Activated CD4-positive, alpha-beta T cell treated with anti-CD3 and anti-CD28 coated beads for 4 hours (primary cell): ENCODE measurements at places on chromosomes 5 and 9.

GRCh38 chr5:93289942-93290341 is 291.1 kb downstream of the NR2F1-AS1 start:
- no peak for DNase-seq

DNA sequence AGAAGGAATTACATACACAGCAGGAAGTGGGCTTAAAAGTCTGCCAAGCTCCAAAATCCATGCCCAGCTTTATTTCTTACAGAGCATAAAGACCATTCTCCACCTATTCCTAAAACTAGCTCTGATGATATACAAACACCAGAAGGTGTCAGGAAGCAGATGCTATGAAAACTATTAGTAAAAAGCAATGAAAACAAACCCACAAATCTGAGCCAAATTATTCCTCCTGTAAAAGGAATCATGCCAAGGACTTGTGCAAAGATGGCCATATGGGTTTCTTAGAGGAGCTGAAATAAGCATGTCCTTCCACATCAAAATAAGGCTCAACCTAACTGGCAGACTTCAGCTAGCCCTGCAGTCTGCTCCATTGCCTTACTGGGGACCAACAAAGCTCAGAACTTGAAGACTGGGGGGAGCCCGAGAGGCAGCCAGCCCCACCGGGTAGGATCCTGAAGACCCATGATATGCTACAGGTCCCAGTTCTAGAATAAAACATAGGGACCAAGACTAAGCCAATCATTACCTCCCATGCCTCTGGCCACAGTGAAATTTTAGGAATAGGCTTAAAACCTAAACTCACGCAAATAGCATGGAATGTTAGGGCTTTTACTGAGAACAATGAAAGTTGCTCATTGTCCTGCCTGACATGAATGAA is 42.8 kb upstream of the GABRP start:
- no peak for DNase-seq

DNA sequence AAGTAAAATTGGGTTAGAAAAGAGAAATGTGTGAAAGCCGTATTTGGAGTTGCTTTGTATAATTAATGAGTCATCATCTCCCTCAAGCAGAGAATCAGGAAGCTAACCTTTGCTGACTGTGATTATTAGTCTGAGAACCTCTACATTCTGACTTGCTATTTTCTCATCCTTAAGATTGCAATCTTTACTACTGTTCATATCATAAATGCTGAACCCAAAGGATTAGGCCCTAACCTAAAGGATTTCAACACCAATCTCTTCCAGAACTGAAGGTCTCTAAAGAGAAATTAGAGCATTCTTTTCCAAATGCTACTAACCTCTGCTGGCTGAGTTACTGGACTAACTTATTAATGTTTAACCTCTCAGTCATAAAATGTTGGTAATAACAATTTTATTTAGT is 538.1 kb upstream of the MEF2C start:
- no peak for DNase-seq

GRCh38 chr9:79215821-79216220 is 355.9 kb upstream of the TLE4 start:
- DNase-seq, result no peak

- DNase-seq, result no peak
Observed at GRCh38 chr5:73763300-73764032, 137.5 kb downstream of the ARHGEF28 start.

DNA sequence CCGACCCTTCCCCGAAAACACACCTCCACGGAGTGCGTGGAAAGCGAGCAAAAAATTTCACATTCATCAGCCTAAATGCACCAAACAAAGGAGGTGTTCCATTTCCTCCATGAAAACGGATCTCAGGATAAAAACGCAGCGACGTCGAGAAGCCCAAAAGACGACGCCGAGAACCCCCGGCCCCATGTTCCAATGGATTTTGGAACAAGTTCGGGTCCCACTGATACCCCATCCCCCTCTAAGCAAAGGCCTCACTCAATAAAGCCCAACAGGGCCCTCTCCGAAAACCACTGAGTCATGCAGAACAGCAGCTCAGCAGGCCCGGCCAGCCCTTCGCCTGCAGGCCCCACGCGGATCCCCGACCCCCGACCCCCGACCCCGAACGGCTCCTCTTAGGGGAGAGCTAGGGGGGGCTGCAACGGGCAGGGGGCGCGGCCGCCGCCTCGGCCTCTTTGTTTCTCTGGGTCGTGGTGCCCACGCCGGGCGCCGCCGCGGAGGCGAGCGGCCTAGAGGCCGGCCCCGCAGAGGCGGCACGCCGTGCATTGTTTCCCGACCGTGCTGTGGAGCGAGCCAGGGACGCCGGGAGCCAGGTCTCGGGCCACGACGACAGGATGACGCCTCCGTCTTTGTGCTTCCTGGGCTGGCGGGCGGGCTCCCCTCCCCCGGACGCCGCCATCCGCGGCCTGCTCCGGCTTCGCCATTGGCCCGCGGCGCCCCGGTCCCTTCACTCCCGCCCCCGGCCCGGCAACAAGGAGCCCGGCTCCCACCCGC is 915 bp downstream of the ZFAND5 start:
- DNase-seq, result peak; percentile 76

GRCh38 chr5:119291056-119291455 is 64.8 kb upstream of the TNFAIP8 start:
- DNase-seq, result no peak

- no peak for DNase-seq
Observed at GRCh38 chr5:168137265-168137664, 154.2 kb upstream of the WWC1 start.

- DNase-seq, result peak; percentile 34
Observed at GRCh38 chr9:131407717-131408195, 13.9 kb downstream of the PRRC2B start.
